ENCODE measurements at places on chromosomes 12 and 14. TPM values are rescaled to one million over a fixed set of nuclear protein-coding genes. Genes with fewer than 3 reads are reported as not detected.

CLEC2B gene
- 4.0 TPM for total RNA-seq

OR4N2 gene
- not detected for total RNA-seq

TAS2R20 gene
- total RNA-seq, result 0.68 TPM

GEMIN2 gene
- total RNA-seq, result 19.4 TPM

IL23A gene
- total RNA-seq, result not detected

ACVRL1 gene
- 125 TPM for total RNA-seq

FOXN4 gene
- not detected for total RNA-seq

KRT73 gene
- total RNA-seq, result not detected

LRP1-AS gene
- not detected for total RNA-seq

TAS2R7 gene
- not detected for total RNA-seq

P2RX2 gene
- not detected for total RNA-seq

INSM2 gene
- not detected for total RNA-seq

FAM161B gene
- total RNA-seq, result 2.1 TPM

EFS gene
- total RNA-seq, result 8.6 TPM

BCL2L2 gene
- total RNA-seq, result 16.2 TPM

CBLN3 gene
- total RNA-seq, result 3.1 TPM

RDH12 gene
- total RNA-seq, result not detected

LRRC43 gene
- total RNA-seq, result 0.43 TPM

OR6C2 gene
- not detected for total RNA-seq

PIANP gene
- not detected for total RNA-seq

COPZ1 gene
- total RNA-seq, result 126 TPM

CCDC197 gene
- total RNA-seq, result not detected

FOXA1 gene
- not detected for total RNA-seq

ACOT6 gene
- not detected for total RNA-seq

ERG28 gene
- total RNA-seq, result 14.1 TPM

DNAJC22 gene
- total RNA-seq, result 4.3 TPM

EPYC gene
- not detected for total RNA-seq

DIO2 gene
- total RNA-seq, result 0.09 TPM

TRPV4 gene
- total RNA-seq, result 1.9 TPM

TEX52 gene
- total RNA-seq, result not detected

CFAP54 gene
- 0.12 TPM for total RNA-seq

MMP17 gene
- 18.5 TPM for total RNA-seq

RPS26 gene
- 1,091 TPM for total RNA-seq

SLC17A8 gene
- total RNA-seq, result not detected

KRT83 gene
- total RNA-seq, result not detected

RNASE7 gene
- not detected for total RNA-seq

GALNT16 gene
- 1.1 TPM for total RNA-seq

HOXC12 gene
- not detected for total RNA-seq

DLGAP5 gene
- 1.1 TPM for total RNA-seq

TOMM20L gene
- total RNA-seq, result not detected

CIDEB gene
- 1.0 TPM for total RNA-seq

AKAP5 gene
- 0.09 TPM for total RNA-seq

ASB2 gene
- total RNA-seq, result not detected

CDH24 gene
- total RNA-seq, result 3.5 TPM

ACSS3 gene
- total RNA-seq, result 8.8 TPM
